ENCODE measurements at places on chromosomes 2 and 18.

DNA sequence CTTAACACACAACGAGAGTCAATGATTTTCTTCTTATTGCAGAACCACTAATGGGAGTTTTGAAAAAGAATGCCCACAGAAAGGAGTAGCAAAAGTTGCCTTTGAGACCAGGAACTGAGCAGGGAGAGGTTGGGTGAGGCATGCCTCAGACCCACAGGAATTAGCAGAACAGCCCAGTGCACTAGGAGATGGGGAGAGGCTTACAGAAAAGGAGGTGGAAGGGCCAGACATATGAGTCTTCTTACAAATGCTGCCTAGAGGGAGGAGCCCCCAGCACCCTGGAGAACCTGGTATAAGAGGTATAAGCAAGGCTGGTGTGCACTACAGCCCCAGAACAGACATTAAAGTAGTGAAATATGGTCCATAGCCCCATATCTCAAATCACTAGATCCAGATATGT is 162.0 kb downstream of the DTNA start:
- DNase-seq = no peak

DNA sequence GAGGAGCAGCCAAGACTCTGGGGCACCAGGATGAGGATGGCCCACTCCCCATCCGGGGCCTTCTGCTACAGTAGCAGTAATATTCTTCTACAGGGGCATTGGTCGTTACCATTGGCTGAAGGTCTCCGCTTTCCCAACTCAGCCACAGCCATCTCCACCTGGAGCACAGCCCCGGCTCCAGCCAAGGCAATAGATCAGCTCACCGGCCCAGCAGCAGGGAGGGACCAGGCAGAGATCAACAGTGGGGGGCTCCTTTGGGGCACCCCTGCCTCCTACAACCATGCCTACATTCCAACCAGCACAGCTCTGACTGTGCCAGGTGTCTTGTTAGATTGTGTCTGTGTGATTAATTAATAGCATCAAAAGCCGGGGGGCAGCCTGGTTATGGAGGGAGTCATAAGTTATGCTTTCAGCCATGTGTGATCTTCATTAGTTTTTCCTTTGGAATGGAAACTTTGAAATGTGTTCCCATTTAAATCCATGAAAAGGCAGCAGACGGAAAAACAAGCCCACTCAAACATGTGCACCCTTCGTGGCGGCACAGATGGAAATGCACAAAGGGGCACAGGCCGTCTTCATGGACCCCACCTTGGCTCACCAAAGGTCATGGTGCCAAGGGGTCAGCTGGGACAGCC is 68.6 kb upstream of the BZW1 start:
- DNase-seq = no peak

DNA sequence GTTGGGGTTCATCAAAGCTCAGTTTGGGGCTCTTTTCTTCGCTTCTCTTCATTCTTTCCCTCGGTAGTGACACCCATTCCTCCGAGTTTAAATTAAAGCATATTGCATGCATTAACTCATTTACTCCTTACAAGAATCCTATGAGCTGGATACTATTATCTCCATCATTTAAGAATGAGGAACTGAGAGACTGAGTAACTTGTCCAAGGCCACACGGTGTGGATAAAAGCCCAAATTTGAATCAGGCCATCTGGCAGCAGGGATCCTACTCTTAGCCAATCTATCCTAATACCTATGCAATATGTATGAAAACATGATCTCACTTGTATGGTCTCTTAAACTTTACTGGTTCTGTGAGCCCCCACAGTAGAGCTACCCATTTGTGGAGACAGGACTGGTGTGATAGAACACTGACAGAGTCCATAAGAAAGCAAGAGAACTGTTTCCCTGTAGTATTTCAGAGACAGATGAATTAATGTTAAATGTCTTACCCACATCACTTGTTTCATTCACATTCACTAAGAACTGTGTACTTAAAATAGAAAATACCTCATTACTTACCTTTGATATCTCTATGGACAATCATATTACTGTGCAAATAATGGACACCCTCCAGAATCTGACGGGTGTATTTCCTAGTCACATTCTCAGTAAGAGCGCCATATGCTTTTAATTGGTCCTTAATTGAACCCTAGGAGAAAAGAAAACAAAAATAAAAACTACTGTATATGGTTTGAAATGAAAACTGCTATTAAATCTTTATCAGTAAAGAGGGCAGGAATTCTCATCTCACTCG is 20.4 kb upstream of the ERCC3 start:
- no peak for DNase-seq

GRCh38 chr2:69549421-69549820 is 94.1 kb downstream of the AAK1 start:
- DNase-seq = no peak

DNA sequence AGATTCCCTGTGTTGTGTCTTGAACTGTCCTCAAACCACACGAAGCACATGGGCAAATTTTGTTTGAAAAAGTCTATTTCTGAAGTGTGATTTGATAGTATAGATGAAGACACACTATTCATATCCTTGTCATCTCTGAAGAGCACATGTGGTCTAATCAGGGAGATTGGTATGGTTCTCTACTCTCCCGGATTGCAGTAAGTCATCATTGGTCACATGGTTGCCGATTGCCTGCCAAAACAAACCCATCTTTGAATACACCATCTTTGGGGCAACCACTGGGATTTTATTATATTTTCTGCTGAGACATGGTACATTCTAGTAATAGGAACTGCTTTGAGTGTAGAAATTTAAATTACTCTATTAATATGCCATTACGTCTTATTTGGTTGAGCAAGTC is 186.9 kb downstream of the MYO1B start:
- DNase-seq = no peak

DNA sequence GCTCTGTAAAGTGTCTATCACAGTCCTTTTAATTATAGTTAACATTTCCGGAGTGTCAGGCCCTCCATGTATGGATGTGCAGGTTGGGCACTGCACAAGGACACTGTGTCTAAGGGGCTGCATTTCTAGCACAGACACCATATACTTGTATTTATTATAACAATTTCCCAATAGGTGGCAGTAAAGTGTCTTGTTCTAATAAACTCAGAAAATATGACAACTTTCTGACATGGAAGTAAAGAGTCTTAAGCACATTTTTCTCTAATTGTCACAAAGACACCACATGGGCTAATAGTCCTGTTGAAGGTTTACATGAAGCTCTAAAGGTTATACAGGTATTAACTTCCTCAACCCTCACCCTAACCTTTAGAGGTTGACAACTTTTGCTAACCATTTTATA is 156.6 kb downstream of the DYSF start:
- DNase-seq = peak; percentile 44

- no peak for DNase-seq
Measured at GRCh38 chr2:107984707-107985106, 1.6 kb upstream of the SLC5A7 start.

DNA sequence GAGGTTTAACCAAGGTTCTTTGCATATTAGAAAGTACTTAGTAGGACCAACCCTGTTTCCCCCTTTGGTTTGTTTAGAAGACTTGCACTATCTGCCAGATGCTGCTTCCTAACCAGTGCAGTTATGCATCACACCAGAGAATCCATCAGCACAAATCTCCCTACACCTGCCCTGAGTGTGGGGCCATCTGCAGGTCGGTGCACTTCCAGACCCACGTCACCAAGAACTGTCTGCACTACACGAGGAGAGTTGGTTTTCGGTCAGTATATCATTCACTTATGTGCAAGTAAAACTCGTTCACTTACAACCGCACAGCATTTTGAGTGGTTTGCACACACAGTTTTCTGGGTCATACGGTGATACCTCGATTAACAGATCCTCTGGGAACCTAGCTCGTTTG is 69.7 kb downstream of the ZNF532 start:
- DNase-seq = no peak

DNA sequence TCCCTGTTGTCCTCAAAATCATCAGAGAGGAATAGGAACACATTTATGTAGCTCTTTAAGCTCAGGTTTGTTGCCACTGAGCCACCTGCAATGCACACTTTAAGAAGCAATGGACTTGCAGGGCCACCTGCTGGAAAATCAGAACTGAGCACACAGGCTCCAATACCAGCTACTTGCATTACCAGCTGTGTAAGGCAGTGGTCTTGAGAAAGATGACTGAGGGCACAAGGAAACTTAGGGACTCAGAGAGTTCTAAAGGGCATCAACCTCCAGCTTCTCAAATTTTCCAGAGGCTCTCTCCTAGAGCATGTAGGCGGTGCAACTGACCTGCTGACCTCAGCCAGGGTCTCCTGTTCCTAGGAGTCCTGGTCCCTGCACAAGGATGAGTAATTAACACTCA is 2.5 kb upstream of the CNDP2 start:
- peak; percentile 93 for DNase-seq

DNA sequence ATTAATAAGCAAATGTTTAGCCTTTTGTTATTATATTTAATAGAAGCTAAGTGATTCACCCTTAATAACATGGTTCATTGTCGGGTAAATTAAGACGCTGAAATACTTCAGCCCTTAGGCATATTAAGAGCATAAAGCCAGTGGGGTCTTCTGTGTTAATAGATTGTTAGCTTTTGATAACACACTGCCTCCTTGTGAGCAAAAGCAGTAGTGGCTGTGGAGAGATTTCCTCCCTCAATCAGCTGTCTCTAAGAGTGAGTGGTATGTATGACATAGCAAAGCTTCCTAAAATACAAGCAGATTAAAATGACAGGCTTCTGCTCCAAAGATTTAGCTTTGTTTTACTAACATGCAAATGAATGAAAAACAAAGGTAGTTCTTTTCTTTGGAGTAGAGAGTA is 143.7 kb upstream of the SYT4 start:
- DNase-seq = no peak

GRCh38 chr2:217910875-217911212 is 92.0 kb downstream of the TNS1 start:
- no peak for DNase-seq

DNA sequence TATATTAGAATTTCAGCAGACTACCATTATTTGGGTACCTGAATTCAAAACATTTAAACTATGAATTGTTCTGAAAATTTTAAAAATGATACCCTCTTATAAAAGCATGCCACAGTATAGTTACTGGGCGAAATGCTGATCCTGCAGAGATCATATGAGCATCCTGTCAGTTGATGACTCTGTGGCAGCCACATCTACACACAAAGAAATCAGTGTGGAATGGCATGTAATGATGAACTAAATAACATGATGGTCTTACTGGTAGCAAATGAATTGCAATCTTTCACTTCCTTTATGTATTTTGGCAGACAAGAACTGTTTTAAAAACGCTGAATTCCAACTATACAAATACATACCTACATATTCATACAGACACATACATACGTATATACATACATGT is 38.3 kb downstream of the MRPS9 start:
- no peak for DNase-seq
